Activated T-helper 1 cell treated with anti-CD3 and anti-CD28 coated beads, Interleukin-12 subunit alpha, Interleukin-12 subunit beta, Interleukin-2, Interleukin-4 antibody, amounts not matched to agents 30 ng/mL and 10 ng/mL and 1 ng/mL, durations not matched to agents 14 hours and 24 hours and 36 hours (primary cell): ENCODE measurements at places on chromosomes 13 and 19. TPM values are rescaled to one million over a fixed set of nuclear protein-coding genes. Genes with fewer than 3 reads are reported as not detected.

Gene CGB2
- total RNA-seq, result not detected in 2 replicates

Gene CGB1
- not detected in 2 replicates for total RNA-seq

Gene ASF1B
- 76.3 and 77.4 TPM in 2 replicates for total RNA-seq

Gene NLRP4
- total RNA-seq, result not detected in 2 replicates
